ENCODE measurements at places on chromosomes 1 and 21.

DNA sequence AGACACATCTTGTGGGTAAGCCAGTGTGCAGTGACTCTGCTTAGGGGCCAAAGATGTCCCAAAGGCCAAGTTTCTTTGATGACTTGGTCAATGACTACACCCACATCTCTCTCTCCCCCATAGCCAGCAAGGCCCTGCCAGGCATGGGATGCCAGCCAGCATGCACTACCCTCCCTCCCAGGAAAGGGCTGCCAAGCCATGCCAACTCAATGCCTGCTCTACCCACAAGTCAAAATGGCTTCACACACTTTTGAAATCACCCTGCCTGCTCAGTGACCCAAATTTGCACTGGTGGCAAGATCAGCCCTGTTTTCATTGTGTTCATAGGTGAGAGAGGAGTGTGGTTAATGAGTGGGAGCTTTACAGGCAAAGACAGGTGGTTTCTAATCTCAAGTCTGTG is 112.5 kb downstream of the MATN1 start:
- DNase-seq, result no peak

DNA sequence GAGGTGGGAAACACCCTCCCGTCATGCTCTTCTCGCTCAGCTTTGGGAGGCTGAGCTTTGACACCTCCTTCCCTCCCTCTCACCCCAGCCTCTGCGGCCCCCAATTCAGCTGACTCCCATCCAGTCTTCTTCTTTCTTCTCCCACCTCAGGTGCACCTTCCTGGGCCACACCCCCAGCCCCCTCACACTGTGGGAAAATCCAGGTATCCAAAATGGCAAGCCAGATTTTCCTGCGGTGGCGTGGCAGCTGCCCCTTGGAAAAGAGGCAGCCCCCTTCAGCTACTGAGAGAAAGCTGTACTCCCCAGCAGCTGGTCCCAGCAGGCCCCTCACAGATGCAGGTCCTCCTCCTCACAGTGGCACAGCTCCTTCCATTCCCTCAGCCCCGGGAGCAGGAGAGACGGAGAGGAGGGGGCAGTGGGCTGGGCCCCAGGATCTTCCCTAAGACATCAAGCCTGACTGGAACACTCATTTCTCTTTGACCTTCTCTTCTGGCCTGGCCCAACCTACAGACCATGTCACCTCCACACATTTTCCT is 61.6 kb downstream of the OPTC start:
- DNase-seq, result no peak

DNA sequence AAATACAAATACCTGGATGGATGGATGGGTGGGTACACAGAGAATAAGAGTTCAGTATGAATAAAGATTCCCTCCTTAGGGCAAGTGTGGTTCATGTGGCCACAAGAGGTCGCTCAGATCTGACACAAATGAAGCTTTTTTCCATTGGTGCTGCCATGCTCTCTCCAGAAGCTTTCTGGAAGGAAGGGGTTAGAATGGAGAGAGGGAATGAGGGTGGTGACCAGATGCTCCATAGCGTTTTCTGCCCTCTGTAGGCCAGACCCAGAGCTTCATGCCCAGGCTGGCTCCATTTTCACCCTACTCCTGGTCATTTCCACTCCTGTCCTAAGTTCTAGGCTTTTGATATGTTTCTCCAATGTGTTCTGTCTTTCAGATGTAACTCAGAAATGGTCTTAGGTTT is 3.3 kb upstream of the FCRL6 start:
- DNase-seq, result peak; percentile 43

GRCh38 chr1:2821966-2822620 is 20.6 kb upstream of the TTC34 start:
- peak; percentile 66 for DNase-seq

- DNase-seq, result no peak
Measured at GRCh38 chr1:4626061-4626460, 28.3 kb upstream of the AJAP1 start.

- no peak for DNase-seq
Measured at GRCh38 chr1:176602388-176603004, 139.5 kb downstream of the PAPPA2 start.

DNA sequence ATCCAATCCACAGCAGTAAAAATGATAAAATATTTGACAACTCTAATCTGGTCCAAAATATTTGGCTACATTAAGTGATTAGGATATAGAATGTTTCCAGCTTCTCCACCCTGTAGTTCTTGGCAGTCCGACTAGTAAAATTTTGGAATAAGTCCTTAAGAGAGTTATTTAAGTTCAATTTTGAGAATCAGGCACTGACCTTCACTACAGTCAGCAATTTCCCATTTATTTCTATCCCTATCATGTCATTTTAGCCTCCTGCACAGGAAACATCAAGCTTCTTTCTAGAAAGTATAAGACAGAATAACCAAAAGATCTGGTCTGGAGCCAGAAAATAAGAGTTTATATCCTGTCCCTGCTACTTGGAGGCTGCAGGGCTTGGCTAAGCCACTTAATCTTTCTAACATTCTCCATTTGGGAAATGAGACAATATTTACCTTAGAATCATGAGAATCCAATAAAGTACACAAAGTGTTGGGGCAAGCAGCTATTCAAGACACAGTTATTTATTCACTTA is 162.2 kb downstream of the DPYD start:
- no peak for DNase-seq

Measured in activated T-cell treated with anti-CD3 and anti-CD28 coated beads, Interleukin-2, amount 50 U/mL, for 24 hours (primary cell).